ENCODE measurements at places on chromosomes 13 and 19. TPM values are rescaled to one million over a fixed set of nuclear protein-coding genes. Genes with fewer than 3 reads are reported as not detected.

DNA sequence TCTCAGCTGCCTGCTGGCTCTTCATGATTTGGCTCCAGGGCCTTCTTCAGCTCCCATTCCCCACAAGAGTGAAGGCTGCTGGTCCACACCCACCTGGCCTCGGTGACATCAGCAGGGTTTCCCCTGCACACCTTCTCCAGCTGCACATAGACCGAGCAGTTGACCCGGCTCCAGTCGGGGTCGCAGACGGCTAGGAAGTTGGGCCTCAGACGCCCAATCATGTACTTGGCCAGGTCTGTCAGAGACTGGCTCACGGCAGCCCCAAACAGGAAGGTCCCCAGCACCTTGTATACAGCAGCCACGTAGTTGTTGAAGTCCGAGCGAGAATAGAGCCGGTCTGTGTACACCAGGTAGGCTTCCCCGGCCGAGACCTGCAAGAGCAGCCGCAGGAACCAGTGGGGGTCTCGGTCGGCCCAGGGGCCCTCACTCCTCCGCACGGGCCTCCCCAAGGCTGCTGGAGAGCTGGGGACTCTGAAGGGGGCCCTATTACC, 3.8 kb downstream of the PLPP2 start:
- no peak overlapping the region for H3K27ac ChIP-seq
- no peaks in the 10 kb centered on the region for H3K36me3 ChIP-seq
- no peaks in the 10 kb centered on the region for H3K4me1 ChIP-seq
- no peak for DNase-seq
- peaks cover 7% of the 10 kb centered on the region for H3K27me3 ChIP-seq
- no peak overlapping the region for H3K4me3 ChIP-seq

GRCh38 chr13:38008636-38009035, 139.1 kb upstream of the TRPC4 start:
- H3K27me3 ChIP-seq, result no peaks in the 10 kb centered on the region
- H3K27ac ChIP-seq, result no peak overlapping the region
- no peaks in the 10 kb centered on the region for H3K4me1 ChIP-seq
- H3K36me3 ChIP-seq, result no peaks in the 10 kb centered on the region
- H3K4me3 ChIP-seq, result no peak overlapping the region
- no peak for DNase-seq

- H3K27ac ChIP-seq, result peak overlapping the region; percentile 13
- H3K36me3 ChIP-seq, result peaks cover 14% of the 10 kb centered on the region
- H3K27me3 ChIP-seq, result no peaks in the 10 kb centered on the region
Observed at GRCh38 chr19:45103156-45103507, 10.2 kb downstream of the PPP1R37 start.

- no peaks in the 10 kb centered on the region for H3K36me3 ChIP-seq
- H3K4me1 ChIP-seq, result peaks cover 24% of the 10 kb centered on the region
- no peak overlapping the region for H3K4me3 ChIP-seq
Observed at GRCh38 chr13:77029436-77029835, 2.5 kb upstream of the FBXL3 start.

DNA sequence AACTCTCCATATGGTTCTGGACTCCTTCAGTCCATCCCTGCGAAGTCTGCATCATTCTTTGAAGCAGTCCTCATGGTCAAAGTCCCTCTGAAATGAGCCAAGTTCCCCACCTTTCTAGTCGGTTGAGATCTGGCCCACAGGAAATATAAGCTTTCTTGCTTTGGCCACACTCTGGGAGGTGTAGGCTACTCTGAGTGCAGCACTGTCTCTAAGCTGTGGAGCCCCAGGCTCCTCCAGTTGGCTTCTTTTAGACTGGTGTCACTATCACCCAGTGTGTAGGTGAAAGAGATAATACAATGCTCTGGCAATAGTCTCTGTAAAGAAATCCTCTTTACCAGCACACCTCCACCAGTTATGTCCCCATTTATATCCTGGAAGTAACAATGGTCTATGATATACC, 486.5 kb upstream of the KLF12 start:
- no peak for DNase-seq
- H3K4me3 ChIP-seq, result no peak overlapping the region
- H3K27me3 ChIP-seq, result no peaks in the 10 kb centered on the region
- H3K27ac ChIP-seq, result no peak overlapping the region
- H3K4me1 ChIP-seq, result no peaks in the 10 kb centered on the region
- no peaks in the 10 kb centered on the region for H3K36me3 ChIP-seq

GRCh38 chr13:32984857-32985626, 31.2 kb upstream of the KL start:
- H3K36me3 ChIP-seq, result no peaks in the 10 kb centered on the region
- peaks cover 10% of the 10 kb centered on the region for H3K4me1 ChIP-seq
- DNase-seq, result no peak
- no peaks in the 10 kb centered on the region for H3K27me3 ChIP-seq
- H3K4me3 ChIP-seq, result no peak overlapping the region
- no peak overlapping the region for H3K27ac ChIP-seq

GRCh38 chr13:38954291-38954690, 36.3 kb downstream of the STOML3 start:
- H3K27me3 ChIP-seq, result no peaks in the 10 kb centered on the region
- H3K4me1 ChIP-seq, result no peaks in the 10 kb centered on the region
- DNase-seq, result no peak
- H3K4me3 ChIP-seq, result no peak overlapping the region
- no peak overlapping the region for H3K27ac ChIP-seq

DNA sequence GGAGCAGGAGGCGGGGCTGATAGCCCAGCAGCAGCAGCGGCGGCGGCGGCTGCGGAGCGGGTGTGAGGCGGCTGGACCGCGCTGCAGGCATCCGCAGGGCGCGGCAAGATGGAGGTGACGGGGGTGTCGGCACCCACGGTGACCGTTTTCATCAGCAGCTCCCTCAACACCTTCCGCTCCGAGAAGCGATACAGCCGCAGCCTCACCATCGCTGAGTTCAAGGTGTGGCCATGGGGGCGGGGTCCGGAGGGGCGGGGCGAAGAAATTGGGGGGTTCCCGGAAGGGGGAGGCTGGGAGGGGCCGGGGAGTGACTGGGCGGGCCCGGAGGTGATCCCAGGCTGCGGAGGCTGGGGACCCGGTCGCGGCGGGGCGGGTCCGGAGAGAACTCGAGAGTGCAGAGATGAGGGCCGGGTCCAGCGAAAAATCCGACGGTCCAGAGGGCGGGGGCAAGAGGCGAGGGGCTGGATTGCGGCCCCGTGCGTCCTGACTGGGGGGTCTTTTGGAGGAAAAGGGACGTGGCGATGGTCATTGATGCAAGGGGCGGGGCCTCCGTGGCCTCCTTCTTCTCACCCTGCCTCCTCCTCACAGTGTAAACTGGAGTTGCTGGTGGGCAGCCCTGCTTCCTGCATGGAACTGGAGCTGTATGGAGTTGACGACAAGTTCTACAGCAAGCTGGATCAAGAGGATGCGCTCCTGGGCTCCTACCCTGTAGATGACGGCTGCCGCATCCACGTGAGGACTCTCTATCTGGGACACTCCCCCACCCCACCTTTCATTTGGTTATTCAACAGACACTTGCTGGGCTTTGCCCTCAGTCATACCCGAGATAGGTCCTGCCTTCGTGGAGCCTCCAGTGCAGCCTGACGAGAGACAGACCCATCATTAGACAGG, at the start of gene TBCB:
TBCB (plus strand) TSS at position 16 of the 891 bp plus-strand sequence; CDS start at position 109, 93 bp downstream.
- peak within 1 kb of the TSS; percentile 68 for H3K27ac ChIP-seq
- peak within 1 kb of the TSS; percentile 90 for H3K4me3 ChIP-seq
- H3K27me3 ChIP-seq, result no peaks in the 10 kb centered on the region
- H3K4me1 ChIP-seq, result peaks cover 25% of the 10 kb centered on the region

DNA sequence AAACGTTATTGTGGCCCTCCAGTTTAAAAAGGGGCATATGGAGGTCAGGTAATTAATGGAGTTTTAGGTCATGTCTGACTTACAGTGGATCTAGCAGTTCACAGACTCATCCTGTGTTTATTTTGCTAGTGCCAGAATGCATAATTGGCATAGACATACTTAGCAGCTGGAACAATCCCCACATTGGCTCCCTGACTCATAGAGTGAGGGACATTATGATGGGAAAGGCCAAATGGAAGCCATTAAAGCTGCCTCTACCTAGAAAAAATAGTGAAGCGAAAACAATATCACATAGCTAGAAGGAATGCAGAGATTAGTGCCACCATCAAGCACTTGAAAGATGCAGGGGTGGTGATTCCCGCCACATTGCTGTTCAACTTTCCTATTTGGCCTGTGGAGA, 610.7 kb downstream of the SLITRK5 start:
- H3K4me3 ChIP-seq, result no peak overlapping the region
- no peaks in the 10 kb centered on the region for H3K36me3 ChIP-seq
- no peak overlapping the region for H3K27ac ChIP-seq
- H3K4me1 ChIP-seq, result no peaks in the 10 kb centered on the region
- no peak for DNase-seq

GRCh38 chr13:76917095-76917494, 30.9 kb upstream of the KCTD12 start:
- no peaks in the 10 kb centered on the region for H3K27me3 ChIP-seq
- DNase-seq, result no peak

GRCh38 chr13:103873725-103874124, 807.5 kb upstream of the SLC10A2 start:
- no peaks in the 10 kb centered on the region for H3K36me3 ChIP-seq
- H3K4me1 ChIP-seq, result no peaks in the 10 kb centered on the region
- no peak overlapping the region for H3K4me3 ChIP-seq
- H3K27ac ChIP-seq, result no peak overlapping the region
- DNase-seq, result no peak

Gene CD320
- 1.0 TPM for polyA plus RNA-seq

Gene CXCL17
- polyA plus RNA-seq, result not detected

Gene IGFL1
- not detected for polyA plus RNA-seq

Gene SPRED3
- not detected for polyA plus RNA-seq

Gene ZNF729
- polyA plus RNA-seq, result not detected
